ENCODE measurements at places on chromosomes 16 and 17.
A peak's percentile ranks its signal among the peaks of the same experiment; 100 is the strongest.

DNA sequence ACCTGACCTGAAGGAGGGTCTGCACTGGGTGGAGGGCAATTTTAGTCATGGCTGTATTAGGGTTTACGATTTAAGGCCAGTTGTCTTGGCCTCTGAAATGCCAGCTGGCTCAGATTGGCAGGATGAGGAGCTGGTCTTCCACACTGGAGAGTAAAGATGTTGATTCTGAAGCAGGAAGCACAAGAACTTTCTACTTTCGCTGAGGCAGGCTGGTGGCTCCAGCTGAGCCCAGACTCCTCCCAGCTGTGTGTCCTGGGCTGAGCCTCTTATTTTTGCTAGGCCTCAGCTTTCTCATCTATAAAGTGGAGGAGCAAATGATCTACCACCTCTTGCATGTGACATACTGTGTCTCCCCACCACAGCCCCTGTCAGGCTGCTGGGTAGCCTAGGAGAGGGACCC is 74.4 kb downstream of the MRM1 start:
- no peak for ATAC-seq

GRCh38 chr17:70897446-70897845 is 728.1 kb downstream of the KCNJ2 start:
- no peak for ATAC-seq

GRCh38 chr16:50272111-50272571 is 5.8 kb downstream of the ADCY7 start:
- no peak for ATAC-seq

DNA sequence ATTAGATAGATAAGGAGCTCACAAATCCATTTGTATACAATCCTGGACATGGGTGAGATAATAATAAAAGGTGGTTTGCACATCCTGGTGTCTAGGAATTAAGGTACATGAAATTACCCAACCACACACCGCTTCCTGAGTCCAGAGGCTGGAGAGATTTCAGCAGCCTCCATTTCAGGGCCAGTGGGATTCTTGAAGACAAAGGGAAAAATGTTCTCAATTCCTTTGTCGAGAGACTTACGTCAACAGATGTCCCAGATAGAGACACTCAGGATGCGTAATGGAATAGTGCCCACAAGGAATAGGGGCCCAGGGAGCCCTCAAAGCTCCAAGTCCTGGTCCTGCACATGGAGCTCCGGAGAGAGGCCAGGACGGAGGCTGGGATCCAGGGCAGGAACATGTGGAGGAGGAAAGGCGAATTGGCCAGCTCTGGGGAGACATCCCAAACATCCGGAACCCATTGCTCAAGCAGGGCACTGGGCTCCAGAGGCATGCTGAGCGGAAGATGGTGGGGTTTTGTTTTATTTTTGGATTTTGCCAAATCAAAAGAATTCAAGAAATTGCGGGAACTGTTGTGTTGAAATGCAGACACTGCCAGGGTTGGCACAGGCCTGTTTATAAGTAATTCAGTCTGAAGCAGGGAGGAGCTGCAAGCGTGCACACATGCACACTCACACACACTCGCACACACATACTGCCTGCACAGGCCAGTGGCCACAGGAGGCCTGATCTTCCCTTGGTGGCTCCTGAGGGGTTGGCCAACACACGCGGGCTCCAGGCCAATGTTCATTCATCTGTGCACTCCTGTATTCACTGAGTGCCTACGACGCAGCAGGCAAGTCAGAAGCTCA is 97.2 kb downstream of the NOG start:
- no peak for ATAC-seq

DNA sequence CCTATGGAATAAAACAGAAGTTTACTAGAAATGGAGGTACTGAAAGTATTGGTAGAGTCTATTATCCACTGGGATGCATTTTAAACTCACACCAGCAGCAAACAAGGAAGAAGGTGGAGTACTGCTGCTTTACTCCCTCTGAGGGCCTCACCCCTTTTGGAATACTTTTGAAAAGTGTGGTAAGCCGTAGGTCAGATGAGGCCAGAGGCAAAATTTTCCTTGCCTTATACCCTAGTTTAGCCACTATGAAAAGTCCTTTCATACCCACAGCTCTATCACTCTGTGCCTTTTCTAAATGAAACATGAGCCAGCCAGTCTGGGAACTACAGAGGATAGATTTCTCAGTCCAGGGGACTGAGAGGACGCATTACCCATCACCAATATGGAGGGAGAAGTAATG is 14.0 kb downstream of the GDE1 start:
- ATAC-seq: no peak

- ATAC-seq: no peak
These were observed 2.0 kb downstream of the ZNF319 start for GRCh38 chr16:57998486-57998885.

GRCh38 chr16:56198755-56199114 is 7.4 kb downstream of the GNAO1 start:
- no peak for ATAC-seq

DNA sequence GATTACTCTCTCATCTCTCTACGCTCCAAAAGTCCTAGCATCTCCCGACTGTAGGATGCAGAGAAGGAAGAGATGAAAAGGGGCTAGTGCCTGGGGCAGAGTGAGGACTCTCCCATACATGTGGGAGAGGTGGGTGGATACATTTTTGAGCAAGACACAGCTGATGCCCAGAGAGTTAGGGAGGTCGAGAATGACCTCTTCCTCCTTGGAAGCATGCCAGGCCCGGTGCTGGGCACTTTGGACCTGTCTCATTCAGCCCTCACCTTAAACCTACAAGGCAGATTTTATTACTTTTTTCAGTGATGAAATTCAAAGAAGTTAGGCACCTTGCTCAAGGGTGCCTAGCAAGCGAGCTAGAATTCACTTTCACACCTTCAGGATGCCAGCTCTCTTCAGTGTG is 38.2 kb downstream of the WSCD1 start:
- ATAC-seq: no peak

DNA sequence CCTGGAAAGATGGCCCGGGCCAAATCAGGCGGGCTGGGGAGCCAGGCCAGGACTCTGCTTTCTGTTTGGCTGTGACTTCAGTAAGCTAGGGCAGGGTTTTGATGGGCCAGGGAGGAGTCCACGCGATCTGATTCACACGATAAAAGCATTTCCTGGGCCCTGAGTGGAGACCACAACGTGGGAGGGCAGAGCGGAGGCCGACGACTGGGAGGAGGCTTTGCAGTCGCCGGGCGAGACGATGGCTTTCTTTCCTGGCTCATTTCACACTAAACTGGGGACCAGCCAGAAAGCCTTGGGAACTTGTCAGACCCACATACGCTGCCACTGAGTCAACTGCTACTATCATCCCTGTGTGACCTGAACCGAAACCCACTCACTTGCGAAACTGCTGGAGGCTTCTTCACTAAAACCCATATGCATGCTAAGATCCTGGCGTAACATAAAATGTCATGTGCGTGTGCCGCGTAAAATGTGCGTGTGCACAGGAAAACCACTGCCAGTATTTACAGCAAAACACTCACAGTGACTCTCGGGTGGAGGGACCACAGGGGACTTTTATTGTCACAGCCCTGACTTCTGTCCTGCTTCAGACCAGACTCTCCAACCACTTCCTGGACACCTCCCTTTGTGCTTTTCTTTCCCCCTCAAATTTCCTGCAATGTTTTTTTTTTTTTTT is 14.2 kb upstream of the RHBDF2 start:
- peak; percentile 93 for ATAC-seq

DNA sequence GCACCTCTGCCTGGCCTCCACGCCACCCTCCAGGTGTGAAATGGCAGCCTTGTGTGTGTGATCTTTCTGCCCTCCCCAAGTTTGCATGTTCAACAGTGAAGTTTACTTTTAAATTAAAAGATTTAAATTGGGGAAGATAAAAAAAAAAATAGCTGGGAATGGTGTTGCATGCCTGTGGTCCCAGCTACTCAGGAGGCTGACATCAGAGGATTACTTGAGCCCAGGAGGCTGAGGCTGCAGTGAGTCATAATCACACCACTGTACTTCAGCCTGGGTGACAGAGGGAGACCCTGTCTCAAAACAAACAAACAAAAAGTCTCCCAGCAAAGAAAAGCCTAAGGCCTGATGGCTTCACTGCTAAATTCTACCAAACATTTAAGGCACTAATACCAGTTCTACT is 35.4 kb upstream of the RNF43 start:
- ATAC-seq: no peak

- ATAC-seq: no peak
These were observed 11.6 kb upstream of the ADGRG1 start for GRCh38 chr16:57616876-57617275.

DNA sequence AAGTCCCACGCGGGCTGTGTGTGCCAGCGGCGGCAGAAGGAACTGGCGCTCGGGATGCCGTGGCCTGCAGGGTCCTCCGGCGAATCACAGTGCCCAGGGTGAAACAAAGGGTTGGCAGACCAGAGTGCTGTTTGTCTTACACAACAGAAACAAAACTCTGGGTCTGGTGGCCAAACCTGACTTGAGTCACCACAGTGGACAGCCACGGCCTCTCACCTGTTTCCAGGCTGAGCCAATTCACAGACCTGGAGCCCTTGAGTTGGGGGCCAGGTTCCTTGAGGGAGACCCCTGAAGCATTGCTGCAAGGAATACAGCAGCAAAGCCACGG is 2.1 kb upstream of the CHMP6 start:
- ATAC-seq: no peak

DNA sequence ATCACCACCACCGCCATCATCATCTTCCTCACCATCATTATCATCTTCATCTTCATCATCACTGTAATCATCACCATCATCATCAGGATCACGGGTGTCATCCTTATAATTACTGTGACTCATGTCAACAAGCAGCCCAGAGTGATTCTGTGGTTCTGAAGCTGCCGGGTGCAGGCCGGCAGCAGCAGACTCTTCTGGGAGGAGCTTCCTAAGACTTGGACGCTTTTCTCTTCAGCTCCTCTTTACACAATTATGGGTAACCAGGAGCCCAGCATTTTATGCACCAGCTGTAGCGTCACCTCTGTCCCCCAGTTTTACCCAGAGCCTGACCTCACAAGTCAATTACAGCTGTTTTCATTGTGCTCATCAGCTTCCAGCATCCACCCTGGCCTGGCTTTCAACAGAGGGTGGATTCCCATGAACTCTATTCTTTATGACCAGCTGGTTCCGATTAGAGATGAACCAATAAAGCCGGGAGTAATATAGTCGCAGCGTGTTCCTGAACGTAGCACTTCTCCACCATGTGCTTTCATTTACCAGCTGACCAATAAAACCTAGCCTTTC is 275.8 kb downstream of the FOXL1 start:
- ATAC-seq: no peak

DNA sequence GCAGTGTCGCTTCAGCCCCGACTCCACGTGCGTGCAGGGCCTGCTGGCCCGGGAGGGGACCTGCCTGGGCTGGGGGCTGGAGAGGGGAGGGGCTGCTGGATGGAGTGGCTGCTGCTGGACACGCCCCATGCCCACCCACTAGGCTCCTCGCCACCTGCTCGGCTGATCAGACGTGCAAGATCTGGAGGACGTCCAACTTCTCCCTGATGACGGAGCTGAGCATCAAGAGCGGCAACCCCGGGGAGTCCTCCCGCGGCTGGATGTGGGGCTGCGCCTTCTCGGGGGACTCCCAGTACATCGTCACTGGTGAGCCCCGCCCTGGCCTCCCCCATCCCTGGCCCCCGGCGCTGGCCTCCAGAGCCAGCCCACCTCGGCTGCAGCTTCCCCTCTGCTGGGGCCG is 2.4 kb downstream of the BRICD5 start:
- no peak for ATAC-seq

GRCh38 chr17:73603971-73604370 is 40.3 kb downstream of the SDK2 start:
- ATAC-seq: no peak

DNA sequence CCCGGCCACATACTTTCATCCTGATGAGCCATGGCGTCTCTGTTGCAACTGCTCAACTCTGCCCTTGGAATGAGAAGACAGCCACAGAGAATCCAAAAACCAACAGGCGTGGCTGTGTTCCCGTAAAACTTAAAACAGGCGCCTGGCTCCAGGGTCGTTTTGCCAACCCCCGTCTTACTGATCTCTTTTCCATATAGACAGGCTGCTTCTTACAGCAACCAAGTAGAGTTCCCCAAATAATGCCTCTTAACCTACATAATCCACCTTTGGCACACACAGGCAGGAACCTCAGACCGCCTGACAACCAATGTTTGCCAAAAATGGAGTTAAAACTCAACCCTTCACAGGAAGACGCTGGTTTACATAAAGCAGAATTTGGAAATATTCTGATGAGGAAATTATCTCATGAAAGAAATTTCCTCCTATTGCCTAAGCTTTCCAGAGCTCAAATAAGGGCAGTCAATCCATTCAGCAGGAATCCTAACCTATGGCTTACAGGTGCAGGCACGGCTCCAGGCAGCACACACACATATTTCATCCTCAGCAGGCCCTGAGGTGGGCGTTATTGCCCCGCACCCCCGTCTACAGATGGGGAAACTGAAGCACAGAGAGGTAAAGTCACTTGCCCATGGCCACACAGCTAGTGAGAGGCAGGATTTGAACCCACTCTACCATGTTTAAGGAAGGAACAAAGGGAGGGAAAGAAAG is 35.8 kb downstream of the LITAF start:
- no peak for ATAC-seq

DNA sequence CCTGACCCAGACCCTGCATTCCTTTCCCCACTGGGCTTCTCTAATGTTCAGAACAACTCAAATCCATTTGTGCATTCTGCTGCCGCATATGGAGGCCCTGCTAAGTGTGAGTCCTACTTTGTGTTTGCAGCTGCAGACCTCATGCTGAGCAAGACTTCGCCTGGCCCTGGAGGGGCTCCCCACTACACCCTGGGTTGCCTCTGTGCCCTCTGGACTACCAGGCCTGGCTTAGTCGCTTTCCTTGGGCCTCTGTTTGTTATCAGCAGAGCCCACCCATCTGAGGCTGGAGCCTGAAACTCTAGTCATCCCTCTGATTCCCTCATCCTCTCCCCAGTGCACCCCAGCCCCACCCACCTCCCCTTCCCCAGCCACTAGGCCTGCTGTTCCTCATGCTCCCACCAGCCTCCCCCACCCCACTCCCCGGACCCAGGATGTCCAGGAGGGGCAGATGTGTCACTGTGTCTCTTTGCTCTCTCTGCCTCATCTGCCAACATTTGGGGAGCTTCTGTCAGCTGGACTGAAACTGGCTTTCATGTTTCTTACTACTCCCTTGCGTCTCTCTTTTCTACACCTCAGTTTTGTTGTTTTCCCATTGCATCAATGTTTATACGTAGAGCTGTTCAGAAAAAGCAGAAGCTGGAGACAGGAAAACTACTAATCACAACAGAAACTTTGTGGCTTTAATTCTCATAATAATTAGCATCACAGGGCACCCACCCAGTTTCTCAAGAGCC is 17.9 kb upstream of the CD300E start:
- no peak for ATAC-seq

DNA sequence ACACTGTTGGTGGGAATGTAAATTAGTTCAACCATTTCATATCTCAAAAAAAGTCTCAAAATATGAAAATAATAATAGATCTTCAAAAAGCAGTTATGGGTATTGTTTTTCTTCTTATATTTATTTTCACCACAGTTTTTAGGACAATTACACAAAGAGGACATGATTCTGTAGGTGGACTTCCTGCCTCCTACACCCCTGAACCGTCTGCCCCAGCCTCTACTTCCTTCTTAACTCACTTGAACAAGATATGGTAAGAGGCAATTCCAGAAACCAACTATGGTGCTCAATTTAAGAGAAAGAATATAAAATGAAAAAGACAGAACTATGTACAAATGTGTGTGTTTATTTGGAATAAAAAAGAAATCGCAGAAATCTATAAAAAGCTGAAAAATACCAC is 74.1 kb upstream of the MON1B start:
- ATAC-seq: no peak

- no peak for ATAC-seq
These were observed 241.6 kb upstream of the SALL1 start for GRCh38 chr16:51392521-51393187.
